Epithelial cell of proximal tubule (primary cell): ENCODE measurements at places on chromosomes 4 and X. TPM values are rescaled to one million over a fixed set of nuclear protein-coding genes. Genes with fewer than 3 reads are reported as not detected.

The RBM46 gene
- total RNA-seq = 0.40 and 0.43 TPM in 2 replicates

The HTN3 gene
- not detected in 2 replicates for total RNA-seq

The SYP gene
- total RNA-seq = 0.17 and 0.29 TPM in 2 replicates

The ANOS1 gene
- total RNA-seq = 1.3 and 2.3 TPM in 2 replicates

The CHIC1 gene
- total RNA-seq = 4.0 and 6.1 TPM in 2 replicates

The NDUFB11 gene
- 83.4 and 90.5 TPM in 2 replicates for total RNA-seq

The RIPPLY1 gene
- not detected in 2 replicates for total RNA-seq

The EVC2 gene
- total RNA-seq = 4.8 and 9.3 TPM in 2 replicates

The KLB gene
- total RNA-seq = not detected in 2 replicates

The NRK gene
- 19.3 and 26.9 TPM in 2 replicates for total RNA-seq

The SLC16A2 gene
- total RNA-seq = 5.3 and 5.4 TPM in 2 replicates

The ZNF280C gene
- total RNA-seq = 2.8 and 5.2 TPM in 2 replicates

The ETDA gene
- total RNA-seq = not detected in 2 replicates

GRCh38 chrX:74451450-74452198 is 30.3 kb downstream of the SLC16A2 start:
- no peak for DNase-seq

DNA sequence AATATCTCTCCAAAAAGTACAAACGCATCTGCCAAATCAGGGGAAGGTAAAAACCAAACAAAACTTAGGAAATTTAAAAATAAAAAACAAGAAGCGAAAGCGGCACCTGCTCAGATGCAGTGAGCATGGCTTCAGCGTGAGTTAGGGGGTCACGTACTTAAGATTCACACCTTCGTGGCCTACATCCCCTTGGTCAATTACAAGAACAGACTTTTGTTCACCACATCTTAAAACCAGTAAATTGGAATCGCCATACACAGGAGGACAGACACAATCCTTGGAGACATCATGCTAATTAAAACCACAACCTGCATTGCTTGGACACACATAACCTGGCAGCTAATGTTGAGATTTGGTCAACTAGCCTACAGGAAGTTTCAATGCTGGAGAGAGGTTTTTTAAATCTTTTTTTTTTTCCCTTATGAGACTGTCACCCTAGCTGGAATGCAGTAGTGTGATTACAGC is 12.5 kb upstream of the SEL1L3 start:
- DNase-seq = no peak

DNA sequence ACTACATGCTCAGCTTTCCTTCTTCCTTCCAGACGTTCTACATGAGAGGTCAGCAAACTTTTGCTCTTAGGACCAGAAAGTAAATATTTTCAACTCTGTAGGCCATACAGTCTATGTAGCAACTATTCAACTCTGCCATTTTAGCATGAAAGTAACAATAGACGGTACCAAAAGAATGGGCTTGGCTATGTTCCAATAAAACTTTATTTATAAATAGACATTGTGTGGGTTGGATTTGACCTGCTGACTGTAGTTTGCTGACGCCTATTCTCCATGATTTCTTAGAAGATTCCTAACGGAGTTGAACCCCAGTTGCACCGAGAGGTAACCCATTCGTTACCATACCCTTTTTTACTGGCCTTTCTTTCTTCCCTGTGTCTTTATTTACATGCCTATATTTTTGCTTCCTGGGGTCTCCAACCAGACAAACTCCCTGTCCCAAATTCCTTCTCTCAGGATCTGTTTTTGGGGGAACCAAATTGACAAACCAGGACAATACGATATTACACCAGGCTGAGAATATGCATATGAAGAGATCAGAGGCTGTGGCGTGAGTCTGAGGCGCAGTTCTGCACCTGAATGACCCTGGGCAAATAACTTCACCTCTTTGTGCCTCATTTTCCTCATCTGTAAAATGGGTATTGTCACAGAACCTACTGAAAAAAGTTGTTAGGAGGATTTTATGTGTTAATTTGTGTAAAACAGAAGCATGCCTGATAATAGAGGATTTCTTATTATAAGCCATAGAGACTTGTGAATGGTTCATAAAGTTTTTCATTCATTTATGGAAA is 10.4 kb upstream of the PTTG2 start:
- DNase-seq = no peak

- no peak for DNase-seq
Measured at GRCh38 chrX:137747244-137748043, 181.5 kb downstream of the ZIC3 start.

- no peak for DNase-seq
Measured at GRCh38 chr4:3276986-3277385, 15.8 kb upstream of the RGS12 start.

DNA sequence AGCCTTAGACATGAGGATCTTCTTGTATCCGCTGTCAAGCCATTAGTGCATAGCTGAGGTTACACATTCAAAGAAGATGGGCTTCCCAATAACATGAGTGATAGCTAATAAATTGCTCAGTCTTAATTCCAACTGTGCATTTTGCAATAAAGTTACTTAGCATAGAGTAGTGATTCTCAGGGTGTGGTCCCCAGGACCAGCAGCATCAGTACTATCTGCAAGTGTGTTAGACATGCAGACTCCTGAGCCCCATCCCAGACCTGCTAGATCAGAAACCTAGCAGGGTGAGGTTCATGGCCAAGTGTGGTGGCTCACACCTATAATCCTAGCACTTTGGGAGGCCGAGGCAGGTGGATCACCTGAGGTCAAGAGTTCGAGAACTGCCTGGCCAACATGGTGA is 20.1 kb downstream of the ATP10D start:
- no peak for DNase-seq

GRCh38 chr4:145418739-145419138 is 62.9 kb upstream of the SMAD1 start:
- DNase-seq = no peak

GRCh38 chr4:7472442-7473013 is 37.8 kb upstream of the PSAPL1 start:
- no peak for DNase-seq

GRCh38 chr4:40373636-40374035 is 38.5 kb downstream of the CHRNA9 start:
- no peak for DNase-seq

DNA sequence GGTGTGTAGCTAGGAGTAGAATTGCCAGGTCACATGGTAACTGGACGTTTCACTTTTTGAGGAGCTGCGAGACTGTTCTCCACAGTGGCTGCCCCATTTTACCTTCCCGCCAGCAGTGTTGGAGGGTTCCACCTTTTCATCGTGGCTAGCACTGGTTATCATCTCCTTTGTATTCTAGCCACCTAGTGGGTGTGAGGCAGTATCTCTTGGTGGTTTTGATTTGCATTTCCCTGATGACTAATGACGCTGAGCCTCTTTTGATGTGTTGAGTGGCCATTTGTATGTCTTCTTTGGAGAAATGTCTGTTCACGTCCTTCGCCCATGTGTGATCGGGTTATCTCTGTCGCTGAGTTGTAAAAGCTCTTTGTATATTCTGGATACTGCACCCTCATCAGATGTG is 10.6 kb downstream of the ABCD1 start:
- DNase-seq = no peak

- no peak for DNase-seq
Measured at GRCh38 chr4:172688534-172688933, 480.1 kb upstream of the GALNT7 start.

DNA sequence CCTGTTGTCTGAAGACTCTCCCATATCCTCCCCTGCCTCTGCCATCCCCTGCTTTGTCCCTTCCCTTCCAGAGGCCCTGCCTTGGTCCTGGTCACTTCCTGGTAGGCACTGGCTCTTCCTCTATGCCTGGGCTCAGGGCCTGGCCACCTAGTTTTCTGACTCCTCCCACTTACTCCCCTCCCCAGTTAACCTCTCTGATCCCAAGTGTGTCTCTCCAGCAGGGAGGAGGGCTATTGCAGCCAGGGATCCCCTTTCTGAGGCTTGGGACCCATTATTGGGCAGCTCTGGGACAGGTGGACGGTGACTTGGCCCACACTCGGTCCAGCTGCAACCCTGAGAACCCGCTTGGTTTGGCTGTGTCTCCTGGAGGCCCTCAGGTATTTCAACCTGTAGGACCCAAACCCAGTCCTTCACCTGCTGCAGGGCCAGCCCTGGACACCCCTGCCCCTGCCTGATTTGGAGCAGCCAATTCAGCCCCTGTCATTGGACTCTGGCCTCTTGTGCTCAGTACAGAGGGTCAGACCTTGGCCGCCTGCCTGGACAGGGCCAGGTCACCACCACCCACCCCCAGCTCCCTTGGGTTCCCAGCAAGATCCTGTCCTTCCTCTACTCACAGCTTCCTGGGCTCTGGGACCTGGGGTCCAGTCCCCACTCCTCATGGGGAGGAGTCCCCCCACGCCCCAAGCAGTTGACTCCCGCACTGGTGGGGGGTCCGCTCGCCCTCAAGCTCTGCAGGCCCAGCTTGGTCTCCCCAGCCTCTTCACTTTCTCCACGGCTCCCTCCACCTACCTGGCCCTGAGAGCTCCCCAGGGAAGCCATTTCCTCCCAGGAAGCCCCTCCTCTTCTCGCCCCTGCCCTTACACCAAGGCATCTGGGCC is 1.1 kb upstream of the SH3BP2 start:
- no peak for DNase-seq

GRCh38 chrX:149827254-149827653 is 45.5 kb downstream of the MAGEA9 start:
- no peak for DNase-seq

DNA sequence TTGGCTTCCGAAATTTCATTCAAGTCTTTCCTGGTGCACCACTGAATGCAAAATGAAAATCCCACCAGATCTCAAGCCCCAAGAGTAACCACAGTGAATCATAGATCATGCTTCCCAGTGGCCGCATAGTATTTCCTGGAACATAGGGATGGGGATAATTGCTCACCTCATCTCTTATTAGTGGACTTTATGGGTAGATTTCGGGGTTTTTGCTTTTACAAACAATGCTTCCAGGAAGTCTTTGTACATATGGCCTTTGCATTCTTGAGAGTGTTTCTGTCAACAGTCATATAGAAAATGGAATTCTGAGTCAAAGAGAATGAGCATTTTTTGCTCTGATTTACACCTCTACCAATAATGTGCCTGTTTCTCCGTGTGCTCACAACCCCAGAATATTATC is 53.4 kb downstream of the PPEF2 start:
- DNase-seq = no peak

DNA sequence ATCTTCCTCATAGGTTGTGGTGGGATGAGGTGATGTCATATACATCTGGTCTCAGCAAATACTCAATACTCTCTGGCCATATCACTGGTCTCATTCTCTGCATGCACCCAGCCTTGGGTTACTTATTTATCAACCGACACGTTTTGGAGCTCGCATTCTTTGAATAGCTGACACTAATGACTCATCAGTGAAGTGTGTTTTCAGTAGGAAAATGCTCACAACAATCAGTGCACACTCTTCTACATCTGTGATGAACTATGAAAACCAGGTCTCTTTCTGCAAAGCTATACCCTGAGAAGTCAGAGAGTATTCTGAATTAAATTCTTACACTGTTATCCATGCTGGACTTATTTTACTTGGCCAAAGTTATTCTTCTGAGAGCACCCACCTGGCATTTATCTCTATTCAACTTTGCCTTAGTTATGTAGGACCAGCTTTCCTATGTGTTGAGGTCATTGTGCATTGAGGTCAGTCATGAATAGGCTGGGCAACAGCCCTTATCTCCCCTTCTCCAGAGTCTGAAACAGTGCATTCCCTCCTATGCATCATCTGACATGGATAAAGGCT is 58.7 kb upstream of the DHX15 start:
- peak; percentile 87 for DNase-seq

- DNase-seq = no peak
Measured at GRCh38 chr4:3328814-3329663, 36.2 kb downstream of the RGS12 start.

- DNase-seq = no peak
Measured at GRCh38 chr4:135050086-135050717, 848.6 kb upstream of the PABPC4L start.

DNA sequence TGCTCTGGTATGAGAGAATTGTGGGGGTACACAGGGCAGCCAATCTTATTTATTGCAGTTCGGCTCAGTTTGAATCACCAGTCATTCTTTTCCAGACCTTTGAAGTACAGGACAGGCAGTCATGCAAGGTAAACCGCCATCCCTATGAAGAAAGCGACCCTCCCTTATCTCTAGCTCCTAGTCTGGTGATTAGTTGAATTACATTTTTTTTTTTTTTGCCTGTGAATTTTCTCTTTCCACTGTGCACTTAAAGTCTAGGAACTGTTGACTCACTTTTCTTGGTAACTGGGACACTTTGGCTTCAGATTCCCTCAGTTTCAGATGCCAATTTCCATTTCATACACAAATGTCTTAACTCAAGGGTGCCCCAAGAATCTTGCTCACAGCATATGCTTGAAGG is 82.4 kb upstream of the FAM9C start:
- DNase-seq = no peak

- DNase-seq = no peak
Measured at GRCh38 chr4:88409206-88409605, 30.6 kb downstream of the HERC6 start.

GRCh38 chrX:14505648-14506047 is 23.7 kb upstream of the GLRA2 start:
- DNase-seq = no peak

DNA sequence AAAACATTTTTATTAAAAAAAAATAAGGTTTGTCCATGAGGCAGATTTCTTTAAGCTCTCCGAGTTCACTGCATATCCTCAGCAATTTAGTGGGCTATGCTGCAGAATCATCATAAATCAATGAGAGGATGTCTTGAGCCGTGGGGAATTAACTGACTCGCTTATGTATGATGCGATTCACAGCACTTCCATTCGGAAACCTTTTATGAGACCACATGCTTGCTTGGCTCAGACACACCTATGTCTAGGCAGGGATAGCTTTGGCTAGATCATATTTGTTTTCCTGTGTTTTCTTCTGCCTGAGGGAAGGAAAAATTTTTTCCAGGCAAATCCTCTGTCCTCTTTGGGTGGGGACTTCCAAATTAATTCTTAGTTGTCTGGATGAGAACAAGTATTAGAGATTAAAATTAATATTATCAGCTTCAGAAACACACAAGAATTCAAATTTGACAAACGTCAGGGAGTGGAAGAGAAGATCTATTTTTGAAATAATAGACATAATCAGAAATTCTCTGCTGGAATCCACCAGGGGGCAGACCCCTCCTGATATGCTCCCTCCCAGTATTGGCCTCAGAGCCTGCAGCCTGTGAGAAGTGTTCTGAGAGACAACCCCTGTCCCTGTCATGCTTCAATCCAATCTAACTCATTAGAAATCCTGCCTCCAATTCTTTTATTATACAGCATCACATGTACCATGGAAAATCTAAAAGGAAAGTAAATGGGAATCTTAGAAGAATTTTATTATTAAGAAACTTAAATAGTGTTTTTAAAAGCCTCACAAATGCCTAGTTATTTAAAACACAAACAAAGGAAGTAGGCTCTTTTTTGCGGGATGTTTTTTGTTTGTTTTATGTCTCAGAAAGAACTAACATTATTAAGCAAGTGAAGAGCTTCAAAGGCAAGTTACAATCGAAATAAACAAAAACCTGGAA is 345.1 kb upstream of the TACR3 start:
- DNase-seq = peak; percentile 10

DNA sequence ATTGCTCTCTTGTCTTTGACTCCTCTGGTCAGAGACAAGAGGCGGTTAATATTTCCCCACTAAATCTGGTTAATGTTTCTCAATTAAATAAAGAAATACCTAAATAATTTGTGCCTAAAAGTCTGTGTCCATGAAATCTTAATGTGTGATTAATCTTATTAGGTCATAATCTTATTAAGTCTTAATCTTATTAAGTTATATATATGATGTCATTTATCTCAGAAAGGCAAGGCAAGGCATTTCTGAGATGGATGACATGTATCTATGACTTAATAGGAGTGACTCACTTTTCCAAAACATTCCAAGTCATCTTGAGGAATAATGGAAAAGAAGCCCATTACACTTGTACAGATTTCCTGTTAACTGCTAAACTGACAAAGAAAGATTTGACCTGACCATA is 74.7 kb downstream of the TRAM1L1 start:
- no peak for DNase-seq

GRCh38 chrX:37350034-37350365 is 836 bp downstream of the PRRG1 start:
- DNase-seq = no peak
